ENCODE measurements at places on chromosomes 4 and X.

- DNase-seq = no peak
These were observed 41.6 kb upstream of the HMX1 start for GRCh38 chr4:8913121-8913857.

DNA sequence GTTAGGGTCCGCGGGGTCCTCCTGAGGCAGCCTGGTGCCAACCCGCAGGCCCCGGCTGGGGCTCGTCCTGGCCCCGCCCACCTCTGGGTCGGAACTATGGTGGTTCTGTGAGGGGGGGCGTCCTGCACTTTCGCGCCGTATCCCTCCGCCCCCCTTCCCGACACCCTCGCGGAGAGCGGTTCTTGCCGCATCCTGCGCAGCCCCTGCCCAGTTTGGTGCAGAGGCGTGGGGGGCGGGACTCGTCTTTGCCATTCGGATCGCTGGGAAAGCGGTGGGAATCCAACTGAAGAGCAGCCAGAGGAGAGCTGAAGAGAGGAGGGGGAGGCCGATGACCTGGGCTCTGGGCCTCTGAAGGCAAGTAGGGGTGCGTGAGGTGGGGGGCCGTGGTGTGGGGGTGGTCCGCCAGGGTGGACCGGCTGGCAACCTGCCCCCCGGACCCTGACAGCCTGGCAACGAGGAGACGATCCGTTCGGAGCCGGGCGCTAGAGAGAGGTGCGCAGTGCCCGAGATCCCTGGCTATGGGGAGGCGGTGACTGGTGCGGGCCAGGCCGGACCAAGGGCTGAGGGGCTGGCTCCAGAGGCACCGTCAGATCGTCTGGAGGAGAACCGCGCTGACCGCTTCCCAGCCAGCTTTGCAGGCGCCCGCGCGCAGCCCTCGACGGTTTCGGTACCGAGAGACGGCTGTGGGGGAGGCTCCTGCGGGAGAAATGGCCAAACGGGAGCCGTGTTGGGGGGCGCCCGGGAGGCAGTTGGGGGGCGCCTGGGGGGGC is at the start of gene GPRASP1:
Gene GPRASP1, plus strand, starts transcription at position 242 of the 770 bp plus-strand sequence. CDS start 2,431 bp downstream, outside the sequence.
- no peak for DNase-seq

DNA sequence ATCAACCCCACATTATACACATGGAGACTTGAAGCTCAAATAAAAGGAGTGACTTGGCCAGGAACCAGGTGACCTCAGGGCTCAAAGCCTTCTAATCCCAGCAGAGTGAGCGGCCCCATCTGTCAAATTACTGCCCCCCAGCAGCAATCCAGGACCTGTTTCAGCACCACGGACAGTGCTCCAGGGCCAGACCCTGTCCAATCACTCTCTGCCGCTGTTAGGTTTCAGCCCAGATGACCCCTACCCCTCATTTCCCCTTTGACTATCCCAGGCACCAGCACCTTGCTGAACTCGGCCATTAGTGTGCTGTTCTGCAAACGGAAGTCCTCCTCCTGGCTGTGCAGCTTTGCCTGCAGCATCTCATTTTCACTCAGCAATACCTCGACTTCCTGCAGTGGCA is 5.1 kb downstream of the GRIPAP1 start:
- no peak for DNase-seq

DNA sequence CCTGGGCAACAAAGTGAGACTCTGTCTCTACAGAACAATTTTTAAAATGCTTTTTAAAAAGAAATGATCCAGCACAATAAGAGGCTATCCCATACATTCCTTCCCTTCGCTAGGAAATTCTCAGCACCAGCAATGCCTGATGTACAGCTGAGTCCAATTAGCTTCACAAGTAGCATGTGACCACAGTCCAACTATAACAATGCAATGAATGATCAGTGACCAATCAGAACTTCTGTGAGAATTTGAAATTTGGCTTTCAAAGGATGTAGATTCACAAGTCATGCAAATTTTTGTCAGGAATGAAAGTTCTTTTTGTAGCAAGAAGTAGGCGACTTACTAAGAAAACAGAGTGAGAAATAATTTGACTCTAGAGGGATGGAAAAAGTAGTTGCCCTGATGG is 278.5 kb upstream of the UGT8 start:
- DNase-seq = no peak

GRCh38 chrX:115058276-115058675 is 40.9 kb upstream of the IL13RA2 start:
- DNase-seq = no peak

DNA sequence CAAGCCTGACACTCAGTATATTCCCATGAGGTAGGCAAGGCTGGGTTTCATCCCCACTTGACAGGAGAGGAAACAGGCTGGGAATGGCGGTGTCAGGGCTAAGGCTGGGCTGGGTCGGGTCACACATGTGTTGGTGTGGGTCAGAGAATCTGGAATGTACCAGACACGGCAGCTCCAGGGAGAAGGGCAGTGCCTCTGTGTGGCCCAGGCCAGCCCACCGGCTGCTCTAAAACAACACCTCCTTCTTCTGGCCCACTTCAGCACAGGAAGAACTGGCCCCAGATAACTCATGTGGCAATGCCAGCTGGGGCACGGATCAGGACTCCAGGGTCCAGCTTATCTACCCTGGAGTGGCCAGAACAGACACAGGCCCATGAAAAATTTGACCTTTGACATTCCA is 6.3 kb downstream of the HAUS7 start:
- DNase-seq = no peak

- no peak for DNase-seq
These were observed 14.8 kb downstream of the RPL34 start for GRCh38 chr4:108635070-108635655.

DNA sequence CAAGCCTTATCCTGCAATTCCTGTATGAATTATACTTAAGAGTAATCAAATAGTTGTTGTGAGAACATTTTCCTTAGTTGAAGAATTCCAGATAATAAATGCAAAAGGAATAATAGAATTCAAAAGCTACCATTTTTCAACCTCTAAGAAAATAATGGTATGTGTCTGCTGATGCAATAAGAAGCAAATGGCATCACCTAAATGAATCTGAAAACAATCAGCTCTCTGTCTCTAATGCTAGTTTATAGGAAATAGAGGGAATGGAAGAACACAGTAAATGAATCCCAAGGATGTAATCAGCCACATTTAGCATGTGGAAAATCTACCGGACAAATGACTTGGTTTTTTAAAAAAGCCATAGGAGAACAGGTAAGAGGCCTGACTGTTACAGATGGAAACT is 115.1 kb downstream of the DCHS2 start:
- DNase-seq = no peak

GRCh38 chr4:148103597-148104355 is 338.4 kb downstream of the NR3C2 start:
- DNase-seq = no peak

GRCh38 chr4:1152290-1152689 is 20.1 kb downstream of the SPON2 start:
- DNase-seq = no peak

DNA sequence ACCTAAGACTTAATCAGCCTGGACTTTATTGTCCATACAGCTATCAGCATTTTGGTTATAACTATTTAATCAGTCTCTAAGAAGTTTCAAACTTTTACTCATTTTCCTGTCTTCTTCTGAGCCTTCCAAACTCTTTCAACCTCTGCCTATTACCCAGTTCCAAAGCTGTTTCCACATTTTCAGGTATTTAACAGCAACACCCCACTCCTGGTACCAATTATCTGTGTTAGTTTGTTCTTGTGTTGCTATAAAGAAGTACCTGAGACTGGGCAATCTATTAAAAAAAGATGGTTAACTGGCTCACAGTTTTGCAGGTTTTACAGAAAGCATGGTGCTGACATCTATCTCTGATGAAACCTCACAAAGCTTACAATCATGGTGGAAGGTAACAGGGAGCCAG is 195.6 kb downstream of the NPNT start:
- DNase-seq = no peak

GRCh38 chr4:122603156-122603574 is 17.7 kb downstream of the IL21 start:
- DNase-seq = peak; percentile 14

DNA sequence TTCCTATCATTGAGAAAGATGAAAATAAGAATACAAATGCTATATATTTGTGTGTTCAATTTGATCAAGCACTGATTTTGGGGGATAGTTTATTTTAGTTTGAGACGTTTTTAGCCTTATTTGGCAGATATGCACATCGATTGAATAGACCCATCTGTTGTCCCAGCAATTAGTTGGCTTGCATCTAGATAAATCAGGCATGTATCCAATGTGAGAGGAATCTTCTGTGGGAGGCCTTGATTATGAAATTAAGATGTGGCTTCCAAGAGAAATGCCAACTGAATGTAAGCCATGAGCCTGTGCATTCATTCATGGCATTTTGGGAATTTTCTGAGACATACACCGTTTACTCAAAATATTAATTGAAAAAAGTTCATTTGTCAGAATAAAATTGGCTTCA is 623.1 kb downstream of the TECRL start:
- no peak for DNase-seq

- DNase-seq = no peak
These were observed 266.3 kb upstream of the RASGEF1B start for GRCh38 chr4:81737865-81738559.

- DNase-seq = peak; percentile 51
These were observed 14.3 kb downstream of the CFAP99 start for GRCh38 chr4:2432991-2433530.

DNA sequence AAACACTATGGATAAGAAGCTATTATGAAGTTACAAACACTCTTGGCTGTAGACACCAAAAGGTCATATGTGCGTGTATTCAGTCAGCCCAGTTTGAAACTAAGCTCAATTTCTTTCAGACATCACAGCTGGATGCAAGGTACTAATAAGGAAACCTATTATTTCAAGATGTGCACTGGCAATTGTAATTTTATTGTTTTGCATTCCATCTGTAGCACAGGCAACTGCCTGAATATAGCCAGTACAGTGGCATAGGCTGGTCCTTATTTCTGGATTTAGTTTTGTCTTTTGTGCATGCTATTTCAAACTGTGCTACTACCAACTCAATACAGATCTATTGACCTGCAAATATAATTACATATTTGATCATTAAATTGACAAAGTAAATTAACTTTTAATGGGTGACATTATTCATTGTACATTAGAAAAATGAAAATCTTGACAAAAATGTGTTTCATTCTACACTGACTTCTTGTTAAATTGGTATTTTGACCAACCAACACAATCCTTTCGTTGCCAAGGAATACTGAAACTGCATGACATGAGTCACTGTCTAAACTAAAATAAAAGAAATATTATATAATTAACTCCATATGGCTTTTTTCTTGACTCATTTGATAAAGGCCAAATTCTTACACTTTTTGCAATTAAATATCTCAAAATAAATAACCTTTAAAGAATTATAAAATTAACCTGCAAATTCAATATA is 594.3 kb upstream of the ADGRL3 start:
- DNase-seq = no peak

GRCh38 chr4:10974371-10974770 is 289.8 kb upstream of the CLNK start:
- no peak for DNase-seq

GRCh38 chr4:3790006-3790561 is 23.9 kb downstream of the ADRA2C start:
- DNase-seq = no peak

DNA sequence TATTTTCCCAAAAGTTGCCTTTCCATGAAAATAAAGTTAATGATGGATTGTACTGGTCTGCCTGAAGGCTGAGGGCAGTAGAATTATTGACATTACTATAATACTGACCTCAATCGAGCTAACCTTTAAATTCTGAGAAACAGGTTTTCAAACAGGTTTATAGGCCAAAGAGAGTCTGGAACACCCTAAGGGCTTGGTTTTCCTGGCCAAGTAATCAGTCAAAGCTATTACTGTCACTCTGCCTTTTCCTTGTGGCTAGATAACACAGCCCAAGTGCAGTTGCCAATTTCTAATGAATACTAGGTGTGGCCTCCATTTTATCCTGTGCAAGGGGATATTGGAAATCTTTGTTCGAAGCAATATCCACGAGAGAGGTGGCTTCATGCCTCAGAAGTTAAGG is 75.2 kb downstream of the INTS12 start:
- no peak for DNase-seq

- DNase-seq = no peak
These were observed 378.4 kb upstream of the CNKSR2 start for GRCh38 chrX:20995829-20996228.

GRCh38 chrX:444305-444704 is 57.6 kb upstream of the PPP2R3B start:
- no peak for DNase-seq

GRCh38 chrX:11261260-11261659 is 32.0 kb upstream of the AMELX start:
- DNase-seq = no peak

DNA sequence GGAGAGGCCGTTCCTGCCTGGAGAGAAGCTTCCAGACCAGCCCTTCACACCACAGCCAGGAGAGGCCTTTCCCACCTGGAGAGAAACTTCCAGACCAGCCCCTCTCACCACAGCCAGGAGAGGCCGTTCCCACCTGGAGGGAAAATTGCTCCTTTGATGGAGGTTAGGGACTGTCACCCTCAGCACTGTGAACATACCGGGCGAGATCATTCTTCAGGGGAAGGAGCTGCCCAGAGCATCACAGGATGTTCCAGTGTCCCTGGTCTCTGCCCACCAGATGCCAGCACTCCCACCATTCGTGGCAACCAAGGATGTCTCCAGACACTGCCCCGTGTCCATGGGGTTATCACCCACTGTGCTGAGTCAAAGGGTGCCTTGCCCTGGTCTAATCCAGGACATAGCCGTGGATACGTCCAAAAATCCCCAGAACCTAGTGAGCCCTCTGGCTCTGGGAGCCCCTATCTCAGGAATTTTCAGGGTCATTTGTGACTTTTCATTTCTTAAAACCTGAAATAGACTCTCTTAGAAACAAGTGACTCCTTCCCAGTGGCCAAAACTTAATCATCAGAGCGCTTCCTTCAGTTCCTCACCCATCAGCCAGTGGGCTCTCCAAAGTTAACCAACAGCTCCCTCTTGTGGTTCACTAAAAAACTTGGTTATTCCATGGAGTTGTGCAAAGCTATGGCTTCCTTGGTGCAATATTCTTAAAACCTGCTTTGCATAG is 80.2 kb downstream of the CRMP1 start:
- peak; percentile 86 for DNase-seq

GRCh38 chr4:24274381-24274941 is 309.9 kb downstream of the DHX15 start:
- no peak for DNase-seq

GRCh38 chr4:8025668-8026067 is 86.0 kb upstream of the AFAP1 start:
- DNase-seq = no peak

DNA sequence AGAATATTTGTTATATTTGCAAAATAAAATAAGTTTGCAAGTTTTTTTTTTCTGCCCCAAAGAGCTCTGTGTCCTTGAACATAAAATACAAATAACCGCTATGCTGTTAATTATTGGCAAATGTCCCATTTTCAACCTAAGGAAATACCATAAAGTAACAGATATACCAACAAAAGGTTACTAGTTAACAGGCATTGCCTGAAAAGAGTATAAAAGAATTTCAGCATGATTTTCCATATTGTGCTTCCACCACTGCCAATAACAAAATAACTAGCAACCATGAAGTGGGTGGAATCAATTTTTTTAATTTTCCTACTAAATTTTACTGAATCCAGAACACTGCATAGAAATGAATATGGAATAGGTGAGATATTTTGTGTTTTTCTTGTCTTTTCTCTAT is at the start of gene AFP:
Gene AFP, plus strand, starts transcription at position 238 of the 400 bp plus-strand sequence. Its CDS starts 42 bp downstream, at position 280.
- no peak for DNase-seq
